Fibroblast of upper back skin (primary cell): ENCODE measurements at places on chromosomes 13 and 19.

DNA sequence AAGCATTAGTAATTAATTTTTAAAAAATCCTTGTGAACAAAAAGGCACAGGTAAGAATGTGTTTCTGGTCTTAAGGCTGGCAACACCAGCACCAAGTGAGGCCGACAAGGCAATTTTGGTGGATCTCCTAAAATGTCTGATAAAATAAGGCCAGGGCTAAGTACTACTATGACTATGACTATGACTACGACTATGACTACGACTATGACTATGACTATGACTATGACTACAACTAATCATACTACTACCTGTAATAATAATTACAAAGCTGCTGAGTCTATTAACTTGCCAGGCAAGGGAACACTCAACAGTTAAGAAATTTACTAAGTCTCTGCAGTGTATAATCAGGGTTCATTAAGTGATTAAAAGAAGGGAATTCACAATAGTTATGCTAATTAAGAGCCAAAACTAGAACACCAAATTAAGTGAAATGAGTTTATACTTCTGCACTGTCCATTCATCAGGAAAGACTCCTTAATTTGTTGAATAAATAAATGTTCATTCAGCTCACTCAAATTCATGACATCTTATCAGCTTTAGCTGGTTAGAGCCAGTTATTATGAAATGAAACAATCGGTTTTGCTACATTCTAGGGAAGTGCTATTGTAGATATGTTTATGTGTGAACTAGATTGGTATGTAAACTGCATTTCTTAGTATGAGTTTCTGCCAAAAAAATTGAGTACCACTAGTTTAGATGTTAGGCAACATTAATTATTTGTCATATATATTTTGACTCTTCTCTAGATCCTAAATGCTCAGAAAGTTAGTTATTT, 1626.2 kb upstream of the PCDH20 start:
- peak; percentile 22 for DNase-seq

GRCh38 chr19:11384778-11385129, 640 bp upstream of the EPOR start:
- no peak for DNase-seq

DNA sequence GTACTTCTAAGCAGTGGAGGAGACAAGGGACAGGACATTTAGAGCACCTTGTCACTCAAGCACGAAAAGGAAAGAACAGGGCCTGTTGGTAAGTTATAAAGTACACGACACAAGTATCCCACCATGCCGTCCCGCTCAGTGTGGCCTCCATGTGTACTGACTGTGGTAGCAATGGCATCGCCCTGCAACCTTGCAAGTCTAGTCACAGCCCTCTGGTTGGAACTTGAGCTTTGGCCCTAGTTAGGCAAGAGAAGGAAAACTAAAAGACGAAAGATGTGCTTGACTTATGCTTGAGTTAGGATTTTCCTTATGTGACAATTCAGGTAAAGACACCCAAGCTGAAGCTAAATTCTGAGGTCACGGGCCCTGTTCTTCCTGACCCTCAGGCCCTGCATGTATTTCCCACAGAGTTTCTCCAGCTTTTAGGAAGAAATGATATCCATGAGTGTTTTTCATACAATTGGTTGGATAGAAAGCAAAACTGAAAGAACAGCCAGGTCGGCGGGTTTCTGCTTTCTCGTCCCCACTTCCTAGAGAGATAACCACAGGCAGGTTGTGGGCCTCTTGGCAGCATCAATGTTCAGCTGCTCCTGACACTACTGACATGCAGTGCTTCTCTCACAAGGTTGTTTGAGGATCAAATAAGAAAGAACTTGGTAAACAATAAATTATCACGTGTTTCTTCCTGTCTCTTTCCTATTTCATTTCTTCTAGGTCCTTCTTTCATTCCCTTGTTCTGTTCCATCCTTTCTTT, 216.2 kb downstream of the IRS2 start:
- no peak for DNase-seq

GRCh38 chr19:6769006-6769619, 1.9 kb upstream of the SH2D3A start:
- no peak for DNase-seq

DNA sequence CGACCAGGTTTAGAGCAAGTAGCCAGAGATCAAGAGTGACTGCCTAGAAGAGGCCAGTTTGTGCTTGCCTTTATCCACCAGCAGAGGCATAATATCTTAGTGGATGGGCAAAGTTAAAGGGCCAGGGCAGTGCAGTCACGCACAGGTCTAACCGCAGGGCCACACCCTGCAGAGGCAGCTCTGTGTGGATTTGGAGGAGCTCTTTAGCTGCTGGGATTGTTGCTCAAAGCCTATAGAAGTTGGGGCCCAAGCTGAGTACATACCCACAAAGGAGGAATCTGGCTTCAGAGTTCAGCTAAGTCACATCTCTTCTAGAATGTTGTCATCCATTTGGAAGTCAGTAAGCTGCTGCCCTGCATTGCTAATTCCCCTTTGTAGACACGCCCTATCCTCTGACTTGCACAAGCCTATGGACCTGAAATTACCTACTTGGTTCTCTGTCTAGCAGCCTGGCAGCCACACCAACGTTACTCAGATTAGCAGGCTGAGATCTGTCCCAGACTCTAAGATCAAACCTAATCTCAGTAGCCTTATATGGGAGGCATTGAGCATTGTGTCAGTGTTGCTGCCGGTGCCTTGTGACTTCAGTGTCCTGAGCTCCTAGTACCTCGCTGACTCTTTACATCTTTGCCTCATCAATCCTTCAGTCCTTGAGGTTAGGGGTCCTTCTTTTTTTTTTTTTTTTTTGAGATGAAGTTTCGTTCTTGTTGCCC, 102.9 kb upstream of the STARD13 start:
- no peak for DNase-seq

- peak; percentile 43 for DNase-seq
These were observed 18.1 kb downstream of the ARHGEF18 start for GRCh38 chr19:7366701-7367420.

- no peak for DNase-seq
These were observed 448.9 kb downstream of the PCDH9 start for GRCh38 chr13:66781241-66781640.

- DNase-seq = peak; percentile 59
These were observed 5.3 kb upstream of the CEACAM21 start for GRCh38 chr19:41570639-41571112.

DNA sequence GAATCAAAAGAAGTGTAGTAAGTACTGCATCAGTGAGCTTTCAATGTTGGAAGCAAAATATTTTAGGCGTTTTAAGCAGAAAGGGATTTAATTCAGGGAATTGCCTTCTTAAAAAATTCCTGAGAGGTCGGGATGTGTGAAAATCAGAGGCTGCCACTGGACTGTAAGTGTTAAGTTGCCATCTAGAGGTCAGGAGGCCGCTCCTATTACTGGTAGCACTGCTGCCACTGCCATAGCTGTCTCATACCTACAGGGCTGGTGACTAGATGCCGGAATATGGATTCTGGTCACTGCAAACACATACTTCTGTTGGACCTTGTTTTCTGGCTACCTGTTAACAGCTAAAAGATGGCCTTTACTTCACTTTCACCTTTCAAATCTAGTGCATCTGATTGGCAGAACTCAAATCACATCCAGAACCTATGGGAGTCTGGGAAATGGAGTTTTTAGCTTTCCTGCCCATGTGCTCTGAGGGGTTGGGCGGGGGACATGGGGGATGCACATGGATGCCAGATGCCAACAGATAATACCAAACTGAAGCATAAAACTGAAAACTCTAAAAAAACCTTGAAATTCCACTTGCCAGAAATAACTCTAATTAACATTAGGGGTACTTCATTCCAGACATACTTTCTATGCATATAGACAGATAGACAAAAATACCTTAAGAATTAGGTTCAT, 29.8 kb downstream of the DGKH start:
- DNase-seq = peak; percentile 78

GRCh38 chr13:66339214-66339613, 890.9 kb downstream of the PCDH9 start:
- peak; percentile 51 for DNase-seq

GRCh38 chr19:3544742-3545668, 6.0 kb downstream of the TEKTIP1 start:
- peak; percentile 37 for DNase-seq

DNA sequence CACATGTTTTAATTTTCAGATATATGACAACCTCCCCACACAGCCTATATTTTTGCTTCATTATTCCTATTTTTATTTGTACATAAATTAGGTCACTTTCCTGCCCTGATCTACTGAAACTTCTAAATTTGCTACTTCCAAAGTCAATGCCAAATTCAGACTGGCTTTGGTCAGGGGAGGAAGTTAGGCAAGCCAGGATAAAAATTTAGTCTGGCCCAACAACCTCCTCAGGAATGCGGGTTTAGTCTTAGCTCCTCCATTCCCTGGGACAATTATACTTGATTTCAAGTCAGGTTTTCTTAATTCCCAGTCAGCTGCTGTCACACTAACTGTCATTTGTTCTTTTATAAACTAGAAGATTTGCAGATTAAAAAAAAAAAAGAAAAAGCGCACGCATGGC, 84.3 kb downstream of the TM9SF2 start:
- DNase-seq = peak; percentile 8

DNA sequence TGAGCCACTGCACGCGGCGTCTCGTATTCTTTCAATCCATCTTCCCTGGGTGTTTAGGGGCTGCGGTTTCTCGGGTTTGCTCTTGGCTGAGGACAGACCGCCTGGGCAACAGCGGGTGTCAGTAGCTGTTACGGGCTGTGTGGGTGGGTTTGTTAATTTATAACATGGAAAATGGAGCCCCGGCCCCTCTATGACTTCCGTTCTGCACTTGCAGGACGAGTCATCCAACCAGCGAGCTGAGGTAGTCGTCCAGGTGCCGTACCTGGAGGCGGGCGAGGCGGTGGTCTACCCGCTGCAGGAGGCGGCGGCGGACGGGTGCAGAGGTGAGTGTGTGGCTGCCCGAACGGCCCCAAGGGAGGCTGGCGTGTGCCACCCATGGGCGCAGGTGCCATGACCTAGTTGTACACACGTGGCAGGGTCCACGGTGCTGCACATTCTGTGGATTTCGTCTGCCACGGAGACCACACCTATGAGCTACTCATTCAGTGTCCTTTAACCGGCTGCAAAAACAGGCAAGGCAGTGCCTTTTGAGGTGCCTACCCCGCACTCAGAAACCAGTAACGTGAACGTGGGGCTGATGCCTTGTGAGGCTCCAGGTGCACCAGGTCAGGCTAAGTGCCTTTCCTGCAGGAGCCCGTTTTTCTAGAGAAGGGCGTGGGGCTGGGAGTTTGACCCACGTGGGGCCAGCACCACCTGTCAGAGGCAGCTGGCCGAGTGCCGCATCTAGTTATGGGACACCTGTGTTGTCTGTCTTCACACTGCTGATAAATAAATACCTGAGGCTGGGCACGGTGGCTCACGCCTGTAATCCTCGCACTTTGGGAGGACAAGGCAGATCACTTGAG, 10.9 kb downstream of the POLR2E start:
- DNase-seq = no peak
